ENCODE measurements at places on chromosomes 16 and 17. TPM values are rescaled to one million over a fixed set of nuclear protein-coding genes. Genes with fewer than 3 reads are reported as not detected.

The NKIRAS2 gene
- total RNA-seq = 60.5 TPM

The SLC5A10 gene
- total RNA-seq = 0.14 TPM

The CAPN15 gene
- total RNA-seq = 33.6 TPM

The MC1R gene
- 9.2 TPM for total RNA-seq

The DHRS7C gene
- not detected for total RNA-seq

DNA sequence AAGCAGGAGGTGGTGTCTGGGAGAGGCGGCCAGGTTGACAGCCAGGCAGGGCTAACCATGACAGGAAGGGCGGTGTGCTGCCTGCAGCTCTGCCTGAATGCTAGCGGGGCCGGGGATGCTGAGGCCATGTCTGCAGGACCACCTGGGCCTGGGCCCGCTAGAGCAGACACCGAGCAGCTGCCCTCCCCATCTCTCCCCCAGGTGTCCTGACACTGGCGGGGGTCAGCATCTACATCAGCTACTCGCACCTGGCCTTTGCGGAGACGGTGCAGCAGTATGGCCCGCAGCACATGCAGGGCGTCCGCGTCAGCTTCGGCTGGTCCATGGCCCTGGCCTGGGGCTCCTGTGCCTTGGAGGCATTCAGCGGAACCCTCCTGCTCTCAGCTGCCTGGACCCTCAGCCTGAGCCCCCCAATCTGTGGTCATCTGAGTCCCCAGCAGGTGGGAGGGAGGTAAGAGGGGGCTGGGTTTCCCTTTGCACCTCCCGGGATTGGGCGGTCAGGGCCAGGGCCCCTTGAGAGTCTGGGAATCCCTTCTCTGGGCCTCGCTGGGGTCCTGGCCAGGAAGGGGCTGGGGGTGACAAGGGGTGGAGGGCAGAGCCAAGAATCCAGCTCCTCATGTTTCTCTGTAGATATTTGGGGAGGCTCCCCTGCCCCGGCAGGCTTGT lies 7.5 kb downstream of the TMEM235 start:
- DNase-seq = no peak

GRCh38 chr17:57751348-57751971 lies 6.4 kb upstream of the CCDC182 start:
- DNase-seq = no peak

- peak; percentile 19 for DNase-seq
Observed at GRCh38 chr17:34420254-34420766, 57.3 kb upstream of the CCL1 start.

DNA sequence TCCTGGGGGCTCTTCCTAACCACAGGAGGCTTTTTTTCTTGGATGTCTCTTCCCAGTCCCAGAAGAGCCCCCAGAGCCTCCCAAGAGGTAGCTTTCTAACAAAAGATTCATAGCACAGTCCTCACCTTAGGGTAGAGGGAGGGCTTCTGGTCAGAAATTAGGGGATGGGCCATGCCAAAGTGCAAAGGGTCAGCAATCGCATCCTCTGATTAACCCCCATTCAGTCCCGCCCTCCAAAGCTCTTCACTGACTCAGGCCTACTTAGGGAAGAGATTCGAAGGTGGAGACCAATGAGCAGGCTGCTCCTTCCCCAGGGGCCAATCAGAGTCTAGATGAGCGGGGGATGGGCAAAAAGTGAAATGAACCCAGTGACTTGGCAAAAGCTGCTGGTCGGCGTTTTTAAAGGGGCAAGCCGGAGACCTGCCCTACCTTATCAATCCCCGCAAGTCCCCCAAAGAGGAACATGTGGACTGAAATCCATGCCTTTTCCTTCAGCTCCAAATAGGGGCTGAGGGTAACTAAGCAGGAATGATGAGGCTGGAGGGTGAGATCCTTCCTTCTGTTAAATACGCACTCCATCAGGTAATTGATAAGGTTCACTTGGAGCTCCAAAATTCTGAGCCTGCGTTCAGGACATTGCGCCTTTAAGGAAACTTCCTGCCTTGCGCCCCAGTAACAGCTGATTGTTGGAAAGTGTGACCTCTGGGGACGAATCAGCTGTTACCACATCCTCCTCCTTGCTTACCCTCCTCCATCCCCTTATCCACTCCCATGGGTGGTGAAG lies 6.9 kb upstream of the TLCD2 start:
- DNase-seq = peak; percentile 98

DNA sequence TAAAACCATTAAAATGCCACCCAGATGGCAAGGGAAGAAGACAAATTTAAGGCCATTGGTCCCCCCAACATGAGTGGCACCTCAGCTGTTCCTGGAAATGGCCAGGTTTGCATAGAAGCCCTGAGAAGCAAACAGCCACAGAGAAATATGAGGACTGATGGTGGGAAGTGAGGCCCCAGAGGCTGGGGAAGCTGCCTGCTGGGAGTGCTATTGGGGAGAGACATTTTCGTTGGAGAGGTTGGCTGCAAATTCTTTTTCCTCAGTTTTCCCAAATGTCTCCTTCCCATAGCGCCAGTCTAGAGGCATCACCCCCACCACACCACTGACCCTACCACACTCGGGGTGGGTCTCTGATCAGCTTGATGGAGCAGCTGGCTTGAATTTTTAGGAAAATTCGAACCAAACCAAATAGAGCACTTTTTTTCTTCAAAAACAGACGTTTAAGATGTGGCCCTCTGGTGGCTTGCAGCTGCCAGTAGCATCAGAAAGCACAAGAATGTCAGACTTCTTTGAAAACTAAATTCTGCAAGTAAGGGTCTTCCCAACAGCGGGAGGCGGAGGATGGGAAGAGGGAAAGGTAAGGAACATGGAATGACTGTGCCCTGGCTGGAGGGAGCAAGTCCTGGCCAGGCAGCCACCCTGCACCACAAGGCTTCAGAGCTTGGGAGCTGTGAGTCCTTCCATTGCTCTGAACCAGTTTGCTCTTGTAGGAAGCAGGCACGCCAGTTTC lies 13.2 kb upstream of the SLC12A3 start:
- DNase-seq = no peak

DNA sequence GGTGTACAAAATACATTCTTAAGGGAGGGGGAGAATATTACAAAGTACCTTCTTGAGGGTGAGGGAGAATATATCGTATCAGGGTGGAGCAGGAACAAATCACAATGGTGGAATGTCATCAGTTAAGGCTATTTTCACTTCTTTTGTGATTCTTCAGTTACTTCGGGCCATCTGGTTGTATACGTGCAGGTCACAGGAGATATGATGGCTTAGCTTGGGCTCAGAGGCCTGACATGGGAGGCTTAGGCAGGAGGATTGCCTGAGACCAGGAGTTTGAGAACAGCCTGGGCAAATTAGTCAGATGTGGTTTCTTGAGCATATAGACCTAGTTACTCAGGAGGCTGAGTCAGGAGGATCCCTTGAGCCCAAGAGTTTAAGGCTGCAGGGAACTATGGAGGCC lies 13.1 kb downstream of the ODAD4 start:
- no peak for DNase-seq

- DNase-seq = peak; percentile 42
Observed at GRCh38 chr17:46943501-46944393, 20.8 kb downstream of the GOSR2 start.
